HepG2 (cell line): ENCODE measurements at places on chromosomes 2 and 18.

DNA sequence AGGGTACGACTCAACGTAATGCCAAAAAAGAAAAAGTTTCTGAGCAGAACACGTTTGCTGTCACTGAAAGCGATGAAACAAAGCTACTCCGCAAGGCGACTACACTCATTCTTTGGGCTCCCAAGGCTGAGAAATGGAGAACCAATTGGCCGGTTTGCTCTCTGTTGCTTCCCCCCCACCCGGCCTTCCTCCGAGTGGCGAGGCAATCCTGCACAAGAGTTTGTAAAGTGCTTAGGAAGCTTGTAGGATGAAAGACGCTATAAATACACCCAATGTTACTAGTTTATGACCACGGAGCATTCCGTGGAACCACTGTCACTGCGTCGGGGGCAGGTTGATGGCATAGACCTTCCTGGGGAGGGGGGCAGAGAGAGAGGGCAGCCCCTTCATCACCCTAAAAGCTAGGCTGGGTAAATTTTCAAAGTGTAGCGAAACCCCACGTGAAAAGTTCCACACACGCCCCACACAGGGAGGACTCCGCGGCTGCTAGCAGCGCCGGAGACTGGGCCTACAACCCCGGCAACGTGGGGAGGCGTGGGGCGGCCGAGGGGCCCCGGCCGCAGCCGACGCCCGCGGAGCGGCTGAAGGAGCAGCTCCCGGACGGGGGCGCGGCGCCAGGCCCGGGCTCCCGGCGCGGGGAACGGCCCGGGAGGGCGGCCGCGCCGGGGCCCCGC, 915 bp downstream of the CUL3 start:
- DNase-seq: peak; percentile 34
- H3K27ac ChIP-seq: peak overlapping the region; percentile 49
- no peaks in the 10 kb centered on the region; the same call in 2 of the 3 replicates for H3K27me3 ChIP-seq
- H3K4me3 ChIP-seq: peak overlapping the region; percentile 87
- peaks cover 45% of the 10 kb centered on the region for H3K4me1 ChIP-seq

DNA sequence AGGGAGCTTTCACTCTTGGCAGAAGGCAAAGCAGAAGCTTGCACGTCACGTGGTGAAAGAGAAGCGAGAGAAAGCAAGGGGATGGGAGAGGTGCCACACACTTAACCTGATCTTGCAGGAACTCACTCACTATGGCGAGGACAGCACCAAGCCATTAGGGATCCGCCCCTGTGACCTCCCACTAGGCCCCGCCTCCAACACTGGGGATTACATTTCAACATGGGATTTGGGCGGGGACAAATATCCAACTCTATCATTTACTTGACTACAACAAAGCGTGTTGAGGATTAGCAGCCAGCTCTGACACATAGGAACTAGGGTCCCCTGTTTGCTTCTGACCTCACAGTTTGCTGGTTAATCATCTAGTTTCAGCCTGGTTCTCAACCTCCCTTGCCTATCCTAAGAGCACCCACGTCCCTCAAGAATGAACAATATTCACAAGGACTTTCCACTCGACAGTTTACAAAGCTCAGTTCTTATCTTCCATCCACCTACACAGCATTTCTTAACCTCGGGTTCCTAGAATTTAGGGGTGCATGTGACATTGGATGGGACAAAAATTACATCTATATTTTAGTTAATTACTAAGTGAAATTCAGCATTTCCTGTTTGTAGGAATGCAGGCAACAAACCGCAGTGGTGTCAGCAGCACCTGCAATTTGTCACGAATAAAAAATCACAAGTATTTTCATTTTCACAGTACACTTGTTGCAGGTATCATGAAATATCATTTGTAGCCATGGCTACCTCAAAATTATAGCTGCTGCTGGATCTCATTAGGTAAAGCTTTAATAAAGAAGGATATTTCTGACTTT, 36.0 kb downstream of the LBH start:
- H3K4me3 ChIP-seq: no peak overlapping the region
- no peak for DNase-seq

DNA sequence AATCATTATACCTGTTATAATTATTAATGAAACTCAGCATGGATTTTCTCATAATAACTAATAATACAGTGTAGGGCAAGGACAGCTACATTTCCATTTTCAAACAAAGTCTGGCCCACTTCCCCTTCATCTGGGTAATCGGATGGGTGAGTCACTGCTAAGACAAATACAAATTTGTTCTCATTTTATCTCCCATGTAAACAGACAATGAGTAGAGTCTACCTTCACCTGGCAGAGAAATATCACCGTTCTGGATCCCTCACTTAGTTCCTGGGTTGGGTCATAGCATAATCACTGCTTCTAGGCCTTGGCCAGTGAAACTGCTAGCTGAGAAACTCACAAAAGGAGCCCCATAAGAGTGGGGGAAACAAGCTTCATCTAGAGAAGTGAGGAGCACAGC, 9.2 kb downstream of the CNTNAP5 start:
- H3K4me1 ChIP-seq: no peaks in the 10 kb centered on the region
- no peak overlapping the region for H3K27ac ChIP-seq
- no peak for DNase-seq
- no peaks in the 10 kb centered on the region for H3K27me3 ChIP-seq

DNA sequence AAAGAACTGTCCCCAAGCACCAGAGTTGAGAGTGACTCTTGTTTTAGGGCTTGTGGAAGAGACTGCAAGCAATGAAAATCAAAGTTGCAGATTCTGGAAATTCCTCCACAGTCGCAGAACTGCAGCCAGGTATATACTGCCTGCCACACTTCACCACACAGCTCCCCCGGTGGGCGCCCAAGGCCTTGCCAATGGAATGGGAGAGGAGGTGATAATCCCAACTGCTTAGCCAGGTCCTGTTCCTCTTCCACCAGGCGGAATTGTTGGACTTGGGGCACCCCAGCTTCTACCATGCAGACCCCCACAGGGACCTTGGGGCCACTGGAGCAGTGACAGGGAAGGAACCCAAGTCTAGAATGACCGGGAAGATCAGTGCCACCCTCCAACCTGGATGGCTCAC, 4.8 kb upstream of the PDIA6 start:
- peak; percentile 54 for DNase-seq
- H3K27ac ChIP-seq: no peak overlapping the region
- H3K4me1 ChIP-seq: peaks cover 35% of the 10 kb centered on the region
- H3K36me3 ChIP-seq: no peaks in the 10 kb centered on the region

DNA sequence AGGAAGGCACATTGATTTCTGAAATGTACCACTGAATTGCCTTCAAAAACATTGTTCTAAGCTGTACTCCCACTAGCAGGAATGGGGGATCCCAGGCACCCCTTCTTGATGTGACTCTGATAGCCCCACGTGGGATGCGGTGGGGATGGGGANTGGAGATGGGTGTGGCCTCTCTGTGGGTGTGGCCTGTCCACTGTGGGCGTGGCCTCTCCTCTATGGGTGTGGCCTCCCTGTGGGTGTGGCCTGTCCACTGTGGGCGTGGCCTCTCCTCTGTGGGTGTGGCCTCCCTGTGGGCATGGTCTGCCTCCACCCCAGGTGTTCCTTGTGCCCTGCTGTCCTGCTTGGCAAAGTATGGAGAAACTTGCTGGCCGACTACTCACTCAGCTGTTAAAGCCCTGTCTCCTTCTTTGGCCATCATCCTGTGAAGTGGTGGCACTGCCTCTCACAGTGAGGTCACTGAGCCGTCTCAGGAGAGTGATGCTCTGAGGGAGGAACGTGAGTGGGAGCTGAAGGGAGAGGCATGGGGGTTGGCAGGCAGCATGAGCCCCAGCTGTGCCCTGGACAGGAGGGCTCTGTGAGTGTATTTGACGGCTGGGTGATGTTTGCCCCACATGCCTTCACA, 6.7 kb upstream of the PARD6G start:
- peaks cover 9% of the 10 kb centered on the region for H3K4me1 ChIP-seq
- H3K4me3 ChIP-seq: no peak overlapping the region
- DNase-seq: no peak
- no peaks in the 10 kb centered on the region for H3K36me3 ChIP-seq
- no peak overlapping the region for H3K27ac ChIP-seq

DNA sequence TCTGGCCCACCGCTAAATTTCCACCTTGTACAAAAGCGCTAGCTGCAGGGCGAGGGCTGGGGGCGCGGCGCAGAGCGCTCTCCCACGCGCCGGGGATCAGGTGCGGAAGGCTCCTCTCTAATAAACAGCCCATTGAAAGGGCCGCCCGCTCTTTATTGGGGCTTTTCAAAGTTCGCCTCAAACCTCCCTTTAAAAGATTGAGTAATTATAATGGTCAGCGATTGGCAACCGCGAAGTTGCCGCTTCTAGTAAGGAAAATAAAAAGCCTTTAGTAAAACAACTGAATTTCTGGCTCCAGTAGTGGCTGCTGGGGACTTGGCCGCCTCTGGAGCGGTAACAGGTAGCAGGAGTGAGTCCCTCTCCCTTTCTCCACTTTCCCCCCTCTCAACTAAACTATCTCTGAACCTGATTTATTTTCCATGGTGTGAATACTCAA, 755 bp downstream of the NEUROD1 start:
- no peaks in the 10 kb centered on the region for H3K4me1 ChIP-seq
- no peak overlapping the region for H3K27ac ChIP-seq
- no peak overlapping the region for H3K4me3 ChIP-seq
- H3K27me3 ChIP-seq: peaks cover 43% of the 10 kb centered on the region
- no peak for DNase-seq

- H3K36me3 ChIP-seq: no peaks in the 10 kb centered on the region
- peaks cover 5% of the 10 kb centered on the region; the same call in 1 of the 2 replicates for H3K4me1 ChIP-seq
- no peak overlapping the region for H3K27ac ChIP-seq
- peak; percentile 32 for DNase-seq
- no peak overlapping the region for H3K4me3 ChIP-seq
Observed at GRCh38 chr2:95023222-95023597, 2.3 kb upstream of the MAL start.

DNA sequence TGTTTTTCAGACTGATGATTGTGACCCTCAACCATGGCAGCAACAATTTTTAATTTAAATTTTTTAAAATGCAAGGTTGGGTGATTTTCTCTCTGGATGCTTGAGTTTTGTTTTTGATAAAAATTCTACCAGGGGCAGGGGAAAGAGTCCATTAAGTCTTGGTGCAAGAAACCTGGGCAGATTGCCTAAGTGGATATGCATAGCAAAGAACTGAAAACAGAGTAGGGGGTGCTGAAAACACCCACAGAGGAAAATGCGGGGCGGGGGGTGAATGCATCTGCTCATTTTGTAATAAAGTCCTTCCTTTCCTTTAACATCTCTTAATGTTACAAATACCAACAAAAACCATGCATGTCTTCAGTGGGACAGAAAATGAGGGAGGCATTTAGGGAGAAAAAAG, 138.0 kb downstream of the NEDD4L start:
- no peaks in the 10 kb centered on the region for H3K27me3 ChIP-seq
- no peak overlapping the region for H3K4me3 ChIP-seq
- no peak for DNase-seq
- H3K4me1 ChIP-seq: peaks cover 25% of the 10 kb centered on the region
- no peak overlapping the region for H3K27ac ChIP-seq

- H3K27me3 ChIP-seq: peaks cover 5% of the 10 kb centered on the region; the same call in 1 of the 3 replicates
- DNase-seq: no peak
- H3K36me3 ChIP-seq: no peaks in the 10 kb centered on the region
- no peak overlapping the region for H3K4me3 ChIP-seq
- H3K27ac ChIP-seq: no peak overlapping the region
- H3K4me1 ChIP-seq: no peaks in the 10 kb centered on the region
Observed at GRCh38 chr2:174759381-174760065, 4.7 kb downstream of the CHRNA1 start.

GRCh38 chr2:234793212-234793785, 158.5 kb upstream of the SH3BP4 start:
- no peaks in the 10 kb centered on the region for H3K27me3 ChIP-seq
- no peaks in the 10 kb centered on the region for H3K36me3 ChIP-seq
- peaks cover 40% of the 10 kb centered on the region for H3K4me1 ChIP-seq

DNA sequence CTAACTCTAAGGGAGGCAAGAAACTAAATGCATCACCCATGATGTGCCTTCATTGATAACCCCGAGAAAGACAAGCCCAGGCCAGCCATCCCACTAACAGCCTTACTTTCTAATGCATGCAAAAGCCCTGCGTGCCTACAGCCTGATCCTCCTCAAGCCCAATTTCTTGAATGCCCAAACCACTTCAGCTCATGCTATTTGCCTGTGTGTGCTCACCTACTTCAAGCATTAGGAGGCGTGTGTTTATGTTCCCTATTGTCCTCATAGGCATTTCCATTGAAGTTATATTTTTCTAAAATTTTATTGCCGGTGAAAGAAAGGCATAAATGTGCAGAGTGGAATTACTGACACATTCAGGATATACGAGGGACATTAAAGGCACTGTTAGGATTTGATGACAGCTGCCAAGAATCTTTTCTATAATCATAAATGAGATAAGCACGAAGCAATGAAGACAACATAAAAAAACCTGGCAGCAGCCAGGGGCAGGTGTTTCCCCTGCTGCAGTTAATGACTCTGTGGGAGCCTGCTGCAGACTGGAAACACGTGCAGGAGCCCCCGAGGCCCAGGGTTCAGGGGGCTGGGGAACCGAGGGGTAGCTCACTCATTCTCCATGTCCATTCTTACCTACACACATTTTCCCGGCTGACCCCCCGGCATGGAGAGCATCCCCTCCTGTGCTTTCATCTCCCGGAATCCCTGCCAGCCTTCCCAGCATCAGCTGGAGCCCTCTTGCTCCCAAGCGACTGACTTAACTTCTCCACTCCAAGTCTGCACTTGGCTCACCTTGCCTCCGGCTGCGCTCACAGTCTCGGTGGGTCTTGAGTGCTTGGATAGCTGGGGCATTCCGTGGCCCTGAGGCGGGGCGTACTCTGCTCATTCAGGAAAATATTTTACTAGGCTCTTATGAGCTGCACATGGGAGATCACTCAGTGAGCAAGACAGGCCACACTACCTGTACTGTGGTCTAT, 292.3 kb upstream of the SIX2 start:
- H3K4me3 ChIP-seq: no peak overlapping the region
- H3K36me3 ChIP-seq: no peaks in the 10 kb centered on the region
- H3K4me1 ChIP-seq: peaks cover 17% of the 10 kb centered on the region
- no peak overlapping the region for H3K27ac ChIP-seq
- H3K27me3 ChIP-seq: peaks cover 30% of the 10 kb centered on the region; the same call in 2 of the 3 replicates

DNA sequence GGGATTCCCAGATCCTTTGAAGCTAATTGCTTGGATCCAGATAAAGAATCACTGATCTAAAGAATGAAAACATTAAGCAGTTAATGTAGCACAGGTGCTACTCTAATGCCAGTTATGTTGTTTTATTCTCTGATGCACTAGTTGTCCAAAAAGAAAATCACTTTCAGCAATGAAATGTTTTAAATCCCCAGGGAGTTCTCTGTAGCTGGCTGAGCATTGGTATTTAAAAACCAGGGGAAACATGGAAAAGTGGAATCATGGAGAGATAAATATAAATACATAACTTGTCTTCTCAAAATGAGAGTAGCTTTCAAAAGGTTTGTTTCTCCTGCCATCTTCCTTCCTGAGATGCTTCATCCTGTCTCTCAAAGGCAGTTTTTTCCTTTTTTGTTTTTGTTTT, 37.7 kb downstream of the CD302 start:
- no peaks in the 10 kb centered on the region for H3K27me3 ChIP-seq
- no peaks in the 10 kb centered on the region for H3K4me1 ChIP-seq
- DNase-seq: no peak
- H3K27ac ChIP-seq: no peak overlapping the region
- H3K4me3 ChIP-seq: no peak overlapping the region

GRCh38 chr2:116467243-116467642, 1347.2 kb upstream of the DDX18 start:
- H3K36me3 ChIP-seq: no peaks in the 10 kb centered on the region
- DNase-seq: no peak
- no peaks in the 10 kb centered on the region for H3K4me1 ChIP-seq
- no peak overlapping the region for H3K27ac ChIP-seq
- H3K4me3 ChIP-seq: no peak overlapping the region
- H3K27me3 ChIP-seq: no peaks in the 10 kb centered on the region

- DNase-seq: no peak
- no peak overlapping the region for H3K4me3 ChIP-seq
- peaks cover 1% of the 10 kb centered on the region; the same call in 1 of the 2 replicates for H3K36me3 ChIP-seq
- peaks cover 20% of the 10 kb centered on the region for H3K4me1 ChIP-seq
Observed at GRCh38 chr18:6313415-6313814, 101.3 kb downstream of the L3MBTL4 start.
